SK-N-SH (cell line): ENCODE measurements at places on chromosomes 3 and 15. TPM values are rescaled to one million over a fixed set of nuclear protein-coding genes. Genes with fewer than 3 reads are reported as not detected.
A peak's percentile ranks its signal among the peaks of the same experiment; 100 is the strongest.

DNA sequence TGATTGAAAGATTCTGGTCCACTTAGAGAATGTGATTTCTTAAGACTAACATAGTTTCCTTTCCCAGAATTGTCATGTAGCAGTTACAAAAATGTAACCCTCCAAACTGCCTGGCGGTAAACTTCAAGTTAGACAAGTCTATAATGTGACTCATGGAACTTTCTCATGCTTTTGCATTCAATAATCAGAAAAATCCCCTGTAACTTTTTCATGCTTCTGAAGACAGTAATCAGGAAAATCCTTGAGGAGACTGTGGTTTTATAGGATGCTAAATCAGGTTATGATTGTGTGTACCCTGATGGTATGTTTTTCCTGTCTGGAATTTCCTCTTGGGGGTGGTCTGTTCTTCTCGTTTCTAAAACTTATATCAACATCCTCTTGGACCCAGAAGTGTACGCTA is 74.0 kb upstream of the RARB start:
- H3K36me3 ChIP-seq = no peaks in the 10 kb centered on the region
- H3K4me1 ChIP-seq = no peaks in the 10 kb centered on the region
- no peak overlapping the region for H3K4me3 ChIP-seq
- DNase-seq = no peak

DNA sequence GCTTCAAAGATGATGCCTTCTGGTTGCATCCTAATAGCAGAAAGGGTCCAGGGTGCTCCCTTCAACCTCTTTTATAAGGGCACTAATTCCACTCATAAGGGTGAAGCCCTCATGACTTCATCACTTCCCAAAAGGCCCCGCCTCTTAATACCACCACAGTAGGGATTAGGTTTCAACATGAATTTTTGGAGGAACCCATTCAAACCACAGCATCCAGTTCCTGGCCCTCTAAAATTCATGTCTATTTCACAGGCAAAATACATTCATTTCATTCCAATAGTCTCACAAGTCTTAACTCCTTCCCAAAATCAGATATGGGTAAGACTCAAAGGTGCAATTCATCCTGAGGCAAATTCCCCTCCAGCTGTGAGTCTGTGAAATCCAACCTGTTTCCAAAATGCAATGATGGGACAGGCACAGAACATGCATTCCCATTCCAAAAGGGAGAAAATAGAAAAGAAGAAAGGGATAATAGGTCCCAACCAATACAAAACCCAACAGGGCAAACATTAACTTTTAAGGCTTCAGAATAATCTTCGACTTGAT is 124.0 kb downstream of the ATP1B3 start:
- H3K4me3 ChIP-seq = no peak overlapping the region
- H3K27ac ChIP-seq = no peak overlapping the region
- H3K36me3 ChIP-seq = peaks cover 5% of the 10 kb centered on the region
- 0 out of 2 replicates have a peak, but pooled peaks cover 4% of the 10 kb centered on the region for H3K4me1 ChIP-seq
- no peak for DNase-seq

Gene RASGRP1
- 0.03 and 0.10 TPM in 2 replicates for polyA plus RNA-seq

GRCh38 chr3:37367436-37367835 is 193.1 kb upstream of the LRRFIP2 start:
- DNase-seq = no peak
- no peak overlapping the region for H3K4me3 ChIP-seq
- H3K27ac ChIP-seq = no peak overlapping the region
- H3K4me1 ChIP-seq = no peaks in the 10 kb centered on the region
- no peaks in the 10 kb centered on the region for H3K27me3 ChIP-seq

DNA sequence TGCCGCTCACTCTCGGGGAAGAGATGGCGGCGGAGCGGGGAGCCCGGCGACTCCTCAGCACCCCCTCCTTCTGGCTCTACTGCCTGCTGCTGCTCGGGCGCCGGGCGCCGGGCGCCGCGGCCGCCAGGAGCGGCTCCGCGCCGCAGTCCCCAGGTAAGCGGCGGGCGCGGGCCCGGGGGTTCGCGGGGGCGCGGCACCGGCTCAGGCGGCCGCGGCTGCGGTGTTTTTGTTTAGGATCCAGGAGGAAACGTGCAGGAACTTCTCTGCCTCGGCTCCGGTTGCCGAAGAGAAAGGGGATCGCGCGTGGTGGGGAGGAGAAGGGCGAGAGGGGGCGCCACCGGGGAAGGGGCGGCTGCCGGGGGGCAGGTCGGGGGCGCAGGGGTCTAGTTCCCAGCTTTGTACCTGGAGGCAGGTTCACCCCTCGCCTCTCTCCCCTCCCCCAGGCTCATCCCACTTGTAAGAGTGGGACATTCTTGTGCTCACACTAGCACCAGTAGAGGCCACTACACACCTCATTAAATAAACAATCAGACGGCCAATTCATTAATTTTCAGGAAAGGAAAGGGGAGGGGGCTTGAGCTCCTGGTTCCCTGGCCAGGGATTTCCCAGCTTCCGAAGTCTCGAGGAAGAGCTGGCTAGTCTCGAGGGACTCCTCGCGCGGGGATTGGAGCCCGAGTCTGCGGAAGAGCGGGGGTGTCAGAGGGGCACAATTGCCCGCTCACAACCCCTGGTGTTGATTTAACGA is 562 bp downstream of the NEO1 start:
- H3K27ac ChIP-seq = no peak overlapping the region; the same call in 1 of the 2 replicates
- DNase-seq = peak; percentile 65
- H3K4me3 ChIP-seq = peak overlapping the region; percentile 78
- H3K36me3 ChIP-seq = no peaks in the 10 kb centered on the region
- H3K27me3 ChIP-seq = no peaks in the 10 kb centered on the region
- H3K4me1 ChIP-seq = peaks cover 5% of the 10 kb centered on the region

Gene STAG1
- polyA plus RNA-seq = 5.5 and 6.9 TPM in 2 replicates

GRCh38 chr3:57298041-57298440 is 5.6 kb upstream of the ASB14 start:
- DNase-seq = no peak
- H3K27me3 ChIP-seq = no peaks in the 10 kb centered on the region
- H3K4me1 ChIP-seq = peaks cover 3% of the 10 kb centered on the region; the same call in 1 of the 2 replicates
- H3K27ac ChIP-seq = no peak overlapping the region
- H3K36me3 ChIP-seq = no peaks in the 10 kb centered on the region
- no peak overlapping the region for H3K4me3 ChIP-seq

Gene CPN2
- not detected in 2 replicates for polyA plus RNA-seq

Gene ARHGEF3
- polyA plus RNA-seq = 5.7 and 5.9 TPM in 2 replicates

Gene DUOXA1
- 0.02 TPM in 1 of 2 replicates, not detected in the other for polyA plus RNA-seq

- DNase-seq = no peak
- H3K4me1 ChIP-seq = peaks cover 42% of the 10 kb centered on the region; the same call in 1 of the 2 replicates
- H3K4me3 ChIP-seq = no peak overlapping the region
- no peaks in the 10 kb centered on the region for H3K27me3 ChIP-seq
- peak overlapping the region; percentile 1; the same call in 1 of the 2 replicates for H3K27ac ChIP-seq
Measured at GRCh38 chr3:197518881-197519421, 36.8 kb downstream of the BDH1 start.

Gene MESP2
- polyA plus RNA-seq = 0.21 and 0.31 TPM in 2 replicates

GRCh38 chr3:101940521-101941317 is 91.4 kb downstream of the NFKBIZ start:
- H3K4me1 ChIP-seq = peaks cover 10% of the 10 kb centered on the region
- no peaks in the 10 kb centered on the region for H3K27me3 ChIP-seq
- no peaks in the 10 kb centered on the region for H3K36me3 ChIP-seq
- H3K27ac ChIP-seq = peak overlapping the region; percentile 89; the same call in 1 of the 2 replicates

Gene STXBP5L
- 0.03 and 0.06 TPM in 2 replicates for polyA plus RNA-seq

- no peak for DNase-seq
- H3K27ac ChIP-seq = 0 out of 2 replicates have a peak overlapping the region, but pooled peaks have one; percentile 66
- H3K27me3 ChIP-seq = no peaks in the 10 kb centered on the region
- peaks cover 5% of the 10 kb centered on the region; the same call in 1 of the 2 replicates for H3K4me1 ChIP-seq
Measured at GRCh38 chr3:155805204-155805801, 775 bp downstream of the C3orf33 start.

DNA sequence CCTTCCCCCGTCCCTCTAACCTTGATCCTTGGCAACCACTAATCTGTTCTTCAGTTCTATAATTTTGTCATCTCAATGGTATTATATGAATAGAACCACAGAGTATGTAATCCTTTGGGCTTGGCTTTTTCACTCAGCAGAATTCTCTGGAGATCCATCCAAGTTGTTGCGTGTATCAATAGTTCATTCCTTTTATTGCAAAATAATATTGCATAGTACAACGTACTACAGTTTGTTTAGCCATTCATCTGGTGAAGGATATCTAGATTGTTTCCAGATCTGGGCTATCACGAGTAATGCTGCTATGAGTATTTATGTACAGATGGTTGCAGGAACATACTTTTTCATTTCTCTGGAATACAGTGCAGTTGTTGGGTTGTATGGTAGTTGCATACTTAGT is 76.2 kb downstream of the PLXNA1 start:
- H3K4me1 ChIP-seq = no peaks in the 10 kb centered on the region; the same call in 1 of the 2 replicates
- no peaks in the 10 kb centered on the region for H3K36me3 ChIP-seq
- no peak overlapping the region for H3K4me3 ChIP-seq

Gene SLC27A2
- polyA plus RNA-seq = 0.49 and 0.65 TPM in 2 replicates

Gene CCR5
- not detected in 2 replicates for polyA plus RNA-seq

Gene STRIT1
- polyA plus RNA-seq = not detected in 2 replicates

- DNase-seq = no peak
- no peaks in the 10 kb centered on the region for H3K4me1 ChIP-seq
- no peak overlapping the region for H3K27ac ChIP-seq
Measured at GRCh38 chr3:134504132-134504531, 18.3 kb downstream of the CEP63 start.

DNA sequence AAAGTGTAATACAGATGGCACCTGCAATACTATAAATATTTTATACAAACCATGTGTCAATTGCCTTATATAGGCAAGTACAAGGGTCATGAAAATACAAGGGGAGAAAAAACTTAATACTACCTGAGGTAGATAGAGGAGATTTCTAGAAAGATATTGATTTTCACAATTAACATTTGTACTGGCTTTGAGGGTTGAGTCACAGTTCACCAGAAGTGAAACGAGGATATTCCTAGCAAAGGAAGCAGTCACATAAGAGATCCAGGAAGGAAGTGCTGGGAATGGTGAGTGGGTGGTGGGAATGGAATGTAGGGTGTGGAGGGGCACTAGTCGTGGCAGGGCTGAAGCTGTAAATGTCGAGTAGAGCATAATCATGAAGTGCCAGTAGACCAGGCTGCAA is 108.7 kb downstream of the P2RY1 start:
- H3K4me1 ChIP-seq = no peaks in the 10 kb centered on the region
- H3K4me3 ChIP-seq = no peak overlapping the region
- no peaks in the 10 kb centered on the region for H3K36me3 ChIP-seq
- no peak for DNase-seq
- H3K27me3 ChIP-seq = no peaks in the 10 kb centered on the region
- H3K27ac ChIP-seq = no peak overlapping the region

DNA sequence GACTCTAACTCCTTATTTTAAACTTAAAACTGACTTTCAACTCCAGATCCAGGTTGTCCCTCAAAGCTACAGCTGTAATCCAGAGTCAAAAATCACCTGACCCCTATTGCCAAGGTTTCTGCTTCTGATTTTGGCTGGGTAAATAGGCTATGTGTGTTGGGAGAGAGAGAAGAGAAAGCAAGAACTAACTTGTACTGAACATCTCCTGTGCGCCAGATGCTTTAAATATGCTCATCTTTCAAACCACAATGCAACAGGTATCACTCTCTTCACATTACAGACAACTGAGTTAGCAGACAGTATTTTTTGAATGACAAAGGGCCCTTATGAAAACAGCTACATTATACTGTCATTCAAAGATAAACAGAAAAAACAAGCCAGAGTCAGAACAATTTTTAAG is 7.0 kb downstream of the WWTR1 start:
- DNase-seq = no peak
- peaks cover 23% of the 10 kb centered on the region for H3K4me1 ChIP-seq
- H3K36me3 ChIP-seq = peaks cover 56% of the 10 kb centered on the region
- no peaks in the 10 kb centered on the region for H3K27me3 ChIP-seq
- H3K4me3 ChIP-seq = no peak overlapping the region
- H3K27ac ChIP-seq = no peak overlapping the region

Gene DNAJB8
- not detected in 2 replicates for polyA plus RNA-seq

DNA sequence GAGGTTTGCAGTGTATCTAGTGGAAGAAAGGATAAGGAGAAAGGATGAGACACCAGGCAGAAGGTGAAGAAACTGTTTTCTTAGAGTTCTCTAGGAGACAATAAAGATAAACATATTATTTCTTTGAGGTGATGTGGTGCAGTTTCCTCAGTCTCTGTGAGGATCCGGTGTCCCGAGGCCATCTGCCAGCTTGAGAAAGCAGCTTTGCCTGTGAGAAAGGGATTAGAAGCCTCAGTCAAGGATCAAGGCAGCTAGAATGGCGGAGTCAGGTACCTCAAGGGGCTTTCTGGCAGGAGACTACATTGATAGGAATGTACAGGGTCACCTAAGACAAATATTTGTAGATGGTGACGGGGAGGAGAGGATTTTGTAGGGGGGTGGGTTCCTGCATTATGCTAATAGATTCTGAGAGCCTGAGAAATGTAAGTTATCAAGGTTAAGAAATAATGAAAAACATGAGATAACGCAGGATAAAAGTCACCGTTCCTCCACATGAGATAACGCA is 103.9 kb upstream of the MB21D2 start:
- H3K27ac ChIP-seq = no peak overlapping the region
- no peaks in the 10 kb centered on the region for H3K27me3 ChIP-seq
- no peaks in the 10 kb centered on the region for H3K36me3 ChIP-seq
- H3K4me1 ChIP-seq = no peaks in the 10 kb centered on the region

DNA sequence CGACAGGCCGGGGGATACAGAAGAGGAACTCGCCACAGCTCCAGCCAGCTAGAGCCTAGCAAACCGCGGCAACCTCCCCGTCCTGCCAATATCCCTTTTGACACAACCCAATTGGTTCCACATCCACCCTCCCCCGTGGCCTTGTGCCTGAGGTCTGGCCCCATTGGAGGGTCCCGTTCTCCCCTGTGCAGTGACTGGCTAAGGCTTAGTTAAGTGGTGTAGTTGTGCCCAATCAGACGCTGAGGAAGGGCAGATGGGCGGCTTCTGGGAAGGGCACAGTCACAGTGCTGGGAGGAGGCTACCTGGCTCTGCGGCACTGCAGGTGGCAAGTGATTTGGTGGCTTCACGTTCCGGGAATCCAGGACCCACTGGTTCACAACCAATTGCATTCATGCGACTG is 78.6 kb downstream of the SNRK start:
- no peak for DNase-seq
- no peaks in the 10 kb centered on the region; the same call in 1 of the 2 replicates for H3K4me1 ChIP-seq
- H3K27me3 ChIP-seq = no peaks in the 10 kb centered on the region
- no peaks in the 10 kb centered on the region for H3K36me3 ChIP-seq
- H3K27ac ChIP-seq = no peak overlapping the region

GRCh38 chr3:130258532-130258952 is 86.9 kb upstream of the COL6A5 start:
- no peaks in the 10 kb centered on the region for H3K36me3 ChIP-seq
- DNase-seq = no peak
- no peak overlapping the region for H3K4me3 ChIP-seq
- no peak overlapping the region for H3K27ac ChIP-seq

DNA sequence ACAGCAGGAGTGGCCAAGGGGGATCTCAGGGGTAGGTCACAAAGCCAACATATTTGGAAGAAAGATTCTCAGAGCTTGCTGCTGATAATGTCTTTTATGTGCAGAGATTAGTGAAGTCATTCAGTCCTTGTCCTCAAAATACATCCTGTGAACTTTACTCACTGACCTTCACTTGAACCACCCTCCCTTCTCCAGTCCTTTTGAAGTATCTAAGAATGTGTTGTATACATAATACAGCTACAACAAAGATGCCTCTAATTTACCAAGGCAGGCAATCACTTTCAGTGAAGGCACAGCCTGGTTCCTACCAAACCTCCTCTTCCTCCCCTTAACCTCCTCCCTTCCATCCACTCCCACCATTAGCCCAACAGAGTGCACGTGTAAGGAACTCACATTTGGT is 38.3 kb downstream of the ETV5 start:
- H3K36me3 ChIP-seq = peaks cover 20% of the 10 kb centered on the region
- H3K4me1 ChIP-seq = peaks cover 2% of the 10 kb centered on the region; the same call in 1 of the 2 replicates
- DNase-seq = no peak
- no peak overlapping the region for H3K4me3 ChIP-seq
- H3K27ac ChIP-seq = no peak overlapping the region
- no peaks in the 10 kb centered on the region for H3K27me3 ChIP-seq

Gene EDEM1
- 25.2 and 37.4 TPM in 2 replicates for polyA plus RNA-seq
